HFFc6 (cell line): ENCODE measurements at places on chromosomes 6 and 20. TPM values are rescaled to one million over a fixed set of nuclear protein-coding genes. Genes with fewer than 3 reads are reported as not detected.

- DNase-seq, result no peak
Observed at GRCh38 chr6:1814279-1814678, 204.6 kb downstream of the FOXC1 start.

- DNase-seq, result no peak
Observed at GRCh38 chr6:151539506-151540268, 45.9 kb downstream of the CCDC170 start.

- no peak for DNase-seq
Observed at GRCh38 chr6:34093854-34094430, 51.9 kb downstream of the GRM4 start.

GRCh38 chr6:133969921-133970295, 16.9 kb downstream of the TBPL1 start:
- DNase-seq, result no peak

The PNLDC1 gene
- total RNA-seq, result not detected in 2 replicates

The BACH2 gene
- total RNA-seq, result not detected in 3 replicates

The DEFB127 gene
- total RNA-seq, result not detected in 3 replicates
